Caki2 (cell line): ENCODE measurements at places on chromosomes 5 and 9.

- no peak for DNase-seq
Measured at GRCh38 chr5:140084541-140084940, 29.4 kb upstream of the PURA start.

- no peak for DNase-seq
Measured at GRCh38 chr5:116605310-116606070, 30.9 kb upstream of the SEMA6A start.

DNA sequence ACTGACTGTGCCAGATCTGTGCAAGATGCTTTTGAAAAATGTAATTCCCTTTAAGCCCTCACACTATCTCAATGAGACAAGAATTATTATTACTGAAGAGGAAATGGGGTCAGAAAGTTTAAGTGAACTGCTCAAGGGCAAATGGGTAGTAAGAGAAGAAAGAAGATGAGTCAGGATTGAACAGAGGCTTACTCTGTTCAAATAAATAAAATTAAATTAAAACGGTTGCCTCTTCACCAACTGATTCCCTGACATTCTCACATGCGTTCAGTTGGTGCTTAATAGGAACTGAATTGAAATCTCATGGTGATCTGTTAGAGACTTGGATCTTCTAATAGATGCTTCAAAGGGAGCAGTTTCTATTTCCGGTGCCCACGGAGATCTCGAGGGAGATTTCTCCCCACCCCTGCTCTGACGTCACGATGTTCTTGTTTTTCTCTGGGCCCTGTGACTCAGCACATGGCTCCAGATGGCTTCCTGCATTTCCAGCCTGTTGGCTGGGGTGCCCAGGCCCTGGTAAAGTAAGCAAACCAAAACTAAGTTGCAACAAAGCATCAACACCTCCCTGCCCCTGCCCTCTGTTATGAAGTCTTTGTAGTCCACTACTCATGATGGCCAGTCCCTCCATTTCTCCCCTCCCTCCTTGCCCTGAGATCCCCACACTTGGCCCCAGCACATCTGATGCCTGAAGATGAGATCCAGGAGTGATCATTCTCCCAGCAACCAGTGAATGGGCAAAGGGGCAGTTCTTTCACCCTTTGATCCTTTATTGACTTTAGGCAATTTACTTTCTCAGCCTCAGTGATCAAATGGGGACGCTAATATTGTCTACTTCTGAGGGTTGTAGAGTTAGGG is 106.1 kb upstream of the CPEB4 start:
- DNase-seq, result peak; percentile 67

GRCh38 chr9:29740518-29740917 is 2167.2 kb upstream of the C9orf72 start:
- no peak for DNase-seq

- no peak for DNase-seq
Measured at GRCh38 chr9:68577774-68578591, 37.3 kb upstream of the TMEM252 start.

DNA sequence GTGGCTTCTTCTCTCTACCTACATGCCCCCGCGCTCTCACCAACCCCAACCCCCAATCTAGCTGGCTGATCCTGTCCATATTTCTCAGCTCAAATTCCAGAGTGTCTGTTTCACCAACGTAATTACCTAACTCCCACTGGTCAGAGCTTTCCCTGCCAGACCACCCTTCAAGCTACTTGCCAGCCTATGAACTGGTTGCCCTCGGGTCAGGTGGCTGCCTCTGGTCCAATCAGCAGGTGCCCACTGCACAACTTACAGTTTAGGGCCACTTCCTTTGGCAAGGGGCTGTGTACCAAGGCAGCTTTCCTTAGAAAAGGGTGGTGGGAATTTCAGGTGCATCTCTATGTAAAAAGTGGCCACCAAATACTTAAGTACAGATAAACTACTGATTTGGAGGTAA is 92.2 kb upstream of the SLC30A5 start:
- DNase-seq, result no peak

- DNase-seq, result no peak
Measured at GRCh38 chr5:116516021-116516420, 58.6 kb downstream of the SEMA6A start.

DNA sequence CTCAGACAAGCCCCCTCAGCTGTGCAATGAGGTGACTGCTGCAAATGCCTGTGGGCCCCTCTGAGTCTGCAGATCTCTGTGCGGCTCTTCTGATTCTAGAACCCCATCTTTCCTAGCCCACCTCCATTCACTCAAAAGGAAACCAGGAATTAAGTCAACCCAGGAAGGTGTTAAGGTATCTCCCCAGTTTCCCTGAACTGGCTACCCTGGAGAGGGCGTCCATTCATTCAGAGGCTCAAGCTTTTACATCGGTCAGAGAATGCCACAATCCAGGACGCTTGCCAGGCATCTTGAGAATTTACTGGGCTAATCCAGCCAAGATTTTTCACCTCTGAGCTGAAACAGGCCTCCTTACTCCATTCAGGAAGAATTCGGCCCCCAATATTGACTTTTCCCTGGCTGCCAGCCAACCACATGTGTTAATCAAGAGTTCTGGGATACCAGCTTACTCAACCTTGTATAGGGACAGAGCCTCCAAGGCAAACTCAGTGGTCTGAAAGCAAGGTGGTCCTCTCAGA is 889 bp upstream of the ADAMTS12 start:
- no peak for DNase-seq

- peak; percentile 52 for DNase-seq
Measured at GRCh38 chr9:13588151-13589033, 308.9 kb upstream of the MPDZ start.

DNA sequence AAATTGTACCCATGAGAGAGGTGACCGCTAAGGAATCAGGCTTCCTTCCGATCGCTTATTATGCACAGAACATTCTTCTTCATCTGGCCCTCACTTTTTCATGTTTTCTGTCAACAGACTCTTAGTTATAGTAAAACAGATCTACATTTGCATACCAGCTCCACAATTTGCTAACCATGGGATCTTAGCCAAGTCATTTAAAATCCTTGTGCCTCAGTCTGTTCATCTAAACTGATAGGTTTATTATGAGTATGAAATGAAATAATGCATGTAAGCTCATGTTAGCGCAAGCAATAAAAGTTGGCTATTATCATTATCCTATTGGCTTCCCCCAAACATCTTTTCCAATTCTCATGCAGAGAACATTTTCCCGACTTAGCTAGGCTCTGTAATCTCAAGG is 42.3 kb downstream of the FGF1 start:
- DNase-seq, result no peak

DNA sequence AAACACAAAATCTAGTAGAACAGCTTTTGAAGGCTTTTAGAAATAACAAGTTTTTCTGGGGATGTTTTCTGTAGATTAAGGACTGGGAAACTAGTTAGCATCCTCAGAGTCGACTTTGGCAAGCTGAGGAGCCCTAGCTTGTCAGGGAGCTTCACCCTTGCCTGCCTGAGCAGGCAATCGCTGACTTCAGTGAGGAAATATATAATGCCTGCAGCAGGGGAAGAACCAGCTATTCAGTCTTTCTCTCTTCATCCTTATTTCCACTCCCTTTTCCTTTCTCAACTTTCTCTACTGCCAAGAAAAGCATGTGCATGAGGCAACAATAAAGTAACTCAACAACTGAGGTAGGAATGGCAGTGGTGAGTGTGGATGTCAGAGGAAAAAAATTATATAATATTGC is 54.7 kb downstream of the PLK2 start:
- no peak for DNase-seq

DNA sequence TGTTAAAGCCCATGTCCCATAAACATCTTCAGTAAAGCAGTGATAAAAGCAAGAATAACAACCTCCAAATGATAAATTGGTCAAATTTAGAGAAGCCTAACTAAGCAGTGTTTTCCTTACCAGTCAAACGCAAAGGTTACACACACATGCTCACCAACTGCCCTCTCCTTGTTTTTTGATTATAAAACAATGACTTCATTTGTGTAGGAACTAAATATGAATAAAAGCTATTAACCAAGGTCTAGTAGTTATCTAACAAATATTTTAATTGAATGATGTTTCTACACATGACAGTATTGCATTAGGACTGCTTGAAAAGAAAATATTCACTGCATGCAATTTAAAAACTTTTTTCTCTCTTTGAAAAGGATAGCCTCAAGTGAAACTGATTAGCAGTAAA is 36.7 kb downstream of the PCA3 start:
- DNase-seq, result no peak

- DNase-seq, result no peak
Measured at GRCh38 chr5:95448789-95449188, 57.6 kb downstream of the FAM81B start.

GRCh38 chr9:133372144-133372543 is 3.7 kb downstream of the SURF4 start:
- no peak for DNase-seq

DNA sequence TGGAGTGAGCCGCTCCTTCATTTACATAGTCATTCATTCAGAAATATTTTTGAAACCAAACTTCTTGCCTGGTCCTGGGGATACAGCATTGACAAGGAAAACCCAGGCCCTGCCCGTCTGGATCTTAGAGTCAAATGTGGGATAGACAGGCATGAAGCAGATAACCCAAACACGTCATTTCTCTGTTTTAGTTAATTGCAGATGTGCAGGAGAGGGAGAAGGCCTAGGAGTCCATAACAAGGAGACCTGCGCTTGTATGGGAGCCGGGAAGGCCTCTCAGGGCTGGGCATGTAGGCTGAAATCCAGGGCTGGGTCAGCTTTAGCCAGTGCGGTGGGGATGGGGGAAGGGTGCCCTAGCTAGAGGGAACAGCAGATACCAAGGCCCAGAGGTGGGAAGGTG is 43.3 kb downstream of the PRRX2 start:
- peak; percentile 18 for DNase-seq

- DNase-seq, result no peak
Measured at GRCh38 chr5:170510559-170510958, 6.7 kb downstream of the KCNIP1 start.

- DNase-seq, result no peak
Measured at GRCh38 chr9:96253059-96253696, 48.8 kb downstream of the HSD17B3 start.

- no peak for DNase-seq
Measured at GRCh38 chr5:75536694-75537360, 25.1 kb downstream of the POLK start.

GRCh38 chr5:112800891-112801290 is 60.2 kb upstream of the SRP19 start:
- no peak for DNase-seq

DNA sequence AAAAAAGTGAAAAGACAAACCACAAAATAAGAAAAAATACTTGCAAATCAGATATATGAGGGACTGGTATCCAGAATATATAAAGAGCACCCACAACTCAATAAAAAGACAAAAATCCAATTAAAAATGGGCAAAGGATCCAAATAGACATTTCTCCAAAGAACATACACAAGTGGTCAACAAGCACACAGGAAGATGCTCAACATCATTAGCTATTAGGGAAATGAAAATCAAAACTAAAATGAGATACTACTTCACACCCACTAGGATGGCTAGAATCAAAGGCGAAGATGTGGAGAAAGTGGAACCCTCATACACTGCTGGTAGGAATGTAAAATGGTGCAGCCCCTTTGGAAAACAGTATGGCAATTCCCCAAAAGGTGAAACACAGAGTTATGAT is 21.1 kb upstream of the DPM2 start:
- no peak for DNase-seq

GRCh38 chr9:113511856-113512761 is 48.6 kb downstream of the RGS3 start:
- no peak for DNase-seq

DNA sequence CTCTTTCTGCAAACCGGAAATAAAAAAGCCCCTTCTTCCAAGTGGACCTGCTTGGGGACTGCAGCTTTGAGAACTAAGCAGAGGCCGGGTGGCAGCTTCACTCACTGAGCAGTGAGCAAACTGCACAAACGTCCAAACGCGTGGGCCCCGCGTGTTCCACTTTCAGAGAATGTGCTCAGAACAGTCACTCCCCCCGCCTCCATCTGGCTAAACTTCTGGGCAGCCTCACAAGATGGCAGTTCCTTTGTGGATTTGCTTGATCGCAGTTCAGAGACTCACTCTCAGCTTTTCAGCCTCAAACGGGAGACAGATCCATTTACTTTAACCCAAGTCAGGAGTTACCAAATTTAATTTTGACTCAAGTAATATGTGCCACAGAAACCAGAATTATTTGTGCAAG is 216.6 kb downstream of the TLE1 start:
- DNase-seq, result no peak

DNA sequence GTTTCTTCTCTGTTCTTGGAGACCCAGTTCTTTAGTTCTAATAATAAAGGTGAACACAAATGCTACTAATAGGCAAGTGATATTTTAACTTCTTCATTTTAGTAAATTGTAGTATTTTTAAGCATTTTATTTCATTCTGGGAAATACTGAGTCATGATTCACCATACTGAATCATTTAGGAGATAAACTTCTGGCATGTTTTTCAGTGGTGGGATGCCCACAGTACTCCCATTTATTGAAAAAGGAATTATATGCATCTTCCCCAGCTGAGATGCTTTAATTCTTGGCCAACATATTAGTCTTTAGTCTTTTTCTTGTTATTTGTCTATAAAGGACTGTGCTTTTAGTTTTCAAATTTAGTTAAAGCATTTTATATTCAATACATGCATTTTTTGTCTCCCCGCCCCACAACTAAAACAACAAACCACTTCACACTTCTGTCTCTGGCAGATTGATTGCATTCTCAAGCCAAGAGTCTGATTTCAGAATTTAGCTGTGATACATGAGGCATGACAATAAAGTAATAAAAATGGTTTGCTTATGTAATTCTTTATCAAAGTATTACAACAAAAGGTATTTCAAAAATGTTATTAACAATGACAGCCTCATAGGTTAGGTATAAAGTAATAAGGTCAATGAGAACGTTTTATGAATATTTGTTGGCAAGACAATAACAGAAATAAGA is 125.2 kb upstream of the CDH18 start:
- no peak for DNase-seq

DNA sequence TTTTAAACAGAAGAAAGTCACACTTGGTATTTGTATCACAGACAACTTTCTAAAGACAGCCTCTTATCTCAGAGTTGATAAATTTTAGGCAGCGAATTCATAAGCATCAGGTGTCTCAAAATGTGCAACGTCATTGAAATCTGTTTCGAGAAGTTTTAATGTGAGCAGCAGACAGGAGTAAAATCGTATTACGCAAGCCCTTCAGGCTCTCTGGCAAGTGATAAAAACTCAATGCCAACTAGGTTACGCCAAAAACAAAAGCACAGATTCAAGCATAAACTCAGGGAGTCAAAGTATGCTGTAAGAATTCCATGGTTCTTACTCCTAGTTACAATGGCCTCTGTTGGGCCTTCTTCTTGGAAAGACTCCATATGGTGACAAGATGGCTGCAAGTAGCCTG is 244.7 kb downstream of the SEMA5A start:
- no peak for DNase-seq

DNA sequence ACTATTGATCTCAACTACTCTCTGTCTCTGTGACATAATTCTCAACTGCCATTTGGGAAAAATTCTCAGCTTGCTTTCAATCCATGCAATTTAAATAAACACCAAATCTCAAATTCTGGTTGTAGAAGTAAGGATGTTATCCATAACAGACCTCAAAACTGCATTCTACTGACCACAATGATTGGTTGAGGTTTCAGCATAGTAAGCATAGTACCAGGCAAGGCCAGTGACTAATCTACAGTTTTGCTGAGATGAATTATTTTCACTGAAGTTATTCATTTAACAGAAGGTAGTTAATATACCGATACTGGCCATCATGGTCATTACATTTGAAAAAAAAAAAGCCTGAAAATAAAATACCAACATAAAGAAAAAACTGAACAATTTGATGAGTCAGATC is 488.0 kb upstream of the CDH18 start:
- no peak for DNase-seq

GRCh38 chr5:119417891-119418605 is 34.2 kb upstream of the HSD17B4 start:
- no peak for DNase-seq

- DNase-seq, result peak; percentile 18
Measured at GRCh38 chr9:132411091-132411508, 1.1 kb downstream of the CFAP77 start.

- DNase-seq, result peak; percentile 44
Measured at GRCh38 chr5:74035521-74035937, 409.5 kb downstream of the ARHGEF28 start.
